Activated CD4-positive, alpha-beta T cell treated with anti-CD3 and anti-CD28 coated beads, Interleukin-2, amount 50 U/mL, for 24 hours (primary cell): ENCODE measurements at places on chromosomes 3 and 15.

DNA sequence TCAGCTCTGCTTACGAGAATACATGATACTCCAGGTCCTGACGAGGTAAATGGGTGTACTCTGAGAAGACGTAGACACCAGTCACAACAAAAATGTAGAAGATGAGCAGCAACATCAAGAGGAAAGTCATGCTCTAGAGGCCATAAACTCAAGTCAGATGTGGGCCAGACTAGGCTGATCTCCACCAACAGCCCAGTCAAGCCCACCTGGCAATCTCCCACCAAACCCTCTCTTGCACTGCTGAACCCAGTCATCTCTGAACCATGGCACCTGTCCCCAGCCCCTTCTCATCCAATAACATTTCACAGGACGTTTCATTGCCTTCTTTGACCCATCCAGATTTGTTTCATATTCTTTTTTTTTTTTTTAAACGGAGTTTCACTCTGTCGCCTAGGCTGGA lies 10.8 kb upstream of the PDIA3 start:
- DNase-seq = no peak

GRCh38 chr3:125042725-125043406 lies 12.9 kb downstream of the HEG1 start:
- DNase-seq = no peak

DNA sequence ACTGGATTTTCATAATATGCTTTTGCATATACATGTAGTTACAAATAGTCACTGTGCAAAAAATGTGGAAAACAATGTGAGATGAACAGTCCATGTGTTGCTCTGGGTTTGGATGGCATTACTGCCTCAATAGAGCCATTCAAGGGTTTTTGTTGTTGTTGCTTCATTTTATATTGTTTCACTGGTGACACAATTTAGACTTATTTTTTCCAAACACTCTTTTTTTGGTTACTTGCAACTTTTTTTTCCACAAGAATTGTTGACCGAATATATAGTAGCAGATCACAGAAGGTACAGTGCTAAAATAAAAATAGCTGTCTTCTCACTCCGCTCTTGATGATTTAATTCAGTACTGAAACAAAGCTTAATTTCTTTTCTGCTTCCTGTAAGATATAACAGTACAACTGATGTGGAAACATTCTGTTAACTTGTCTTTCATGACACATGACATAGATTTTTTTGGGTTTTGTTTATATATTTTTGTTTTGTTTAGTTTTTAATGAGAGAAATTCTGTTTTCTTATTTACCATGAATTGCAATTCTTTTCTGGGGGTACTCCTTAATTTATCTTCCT lies 618.6 kb downstream of the NAALADL2 start:
- DNase-seq = no peak

DNA sequence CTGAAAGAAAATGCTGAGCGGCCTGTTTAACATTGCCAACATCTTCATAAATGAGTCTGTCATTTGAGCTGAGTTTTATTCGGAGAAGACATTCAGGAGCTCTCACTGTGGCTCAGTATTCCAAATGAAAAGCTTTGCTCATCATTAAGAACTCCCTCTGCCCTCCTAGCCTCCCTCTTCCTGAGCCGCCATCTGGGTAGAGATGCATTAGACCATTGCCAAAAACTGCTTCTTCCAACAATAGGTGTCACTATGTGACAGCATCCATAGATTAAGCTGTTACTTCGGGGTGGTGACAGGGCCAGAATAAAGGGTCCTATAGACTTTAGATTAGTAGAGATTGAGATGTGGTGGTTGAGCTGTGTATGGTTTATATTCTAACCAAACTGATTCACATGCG lies 501.4 kb upstream of the NR2F2 start:
- no peak for DNase-seq
